Stimulated activated naive CD4-positive, alpha-beta T cell treated with Interleukin-2 at 50 U/mL for 16 hours (primary cell): ENCODE measurements at places on chromosomes 1 and 21.

GRCh38 chr1:27292106-27292505 is 29.9 kb upstream of the TMEM222 start:
- DNase-seq = no peak

DNA sequence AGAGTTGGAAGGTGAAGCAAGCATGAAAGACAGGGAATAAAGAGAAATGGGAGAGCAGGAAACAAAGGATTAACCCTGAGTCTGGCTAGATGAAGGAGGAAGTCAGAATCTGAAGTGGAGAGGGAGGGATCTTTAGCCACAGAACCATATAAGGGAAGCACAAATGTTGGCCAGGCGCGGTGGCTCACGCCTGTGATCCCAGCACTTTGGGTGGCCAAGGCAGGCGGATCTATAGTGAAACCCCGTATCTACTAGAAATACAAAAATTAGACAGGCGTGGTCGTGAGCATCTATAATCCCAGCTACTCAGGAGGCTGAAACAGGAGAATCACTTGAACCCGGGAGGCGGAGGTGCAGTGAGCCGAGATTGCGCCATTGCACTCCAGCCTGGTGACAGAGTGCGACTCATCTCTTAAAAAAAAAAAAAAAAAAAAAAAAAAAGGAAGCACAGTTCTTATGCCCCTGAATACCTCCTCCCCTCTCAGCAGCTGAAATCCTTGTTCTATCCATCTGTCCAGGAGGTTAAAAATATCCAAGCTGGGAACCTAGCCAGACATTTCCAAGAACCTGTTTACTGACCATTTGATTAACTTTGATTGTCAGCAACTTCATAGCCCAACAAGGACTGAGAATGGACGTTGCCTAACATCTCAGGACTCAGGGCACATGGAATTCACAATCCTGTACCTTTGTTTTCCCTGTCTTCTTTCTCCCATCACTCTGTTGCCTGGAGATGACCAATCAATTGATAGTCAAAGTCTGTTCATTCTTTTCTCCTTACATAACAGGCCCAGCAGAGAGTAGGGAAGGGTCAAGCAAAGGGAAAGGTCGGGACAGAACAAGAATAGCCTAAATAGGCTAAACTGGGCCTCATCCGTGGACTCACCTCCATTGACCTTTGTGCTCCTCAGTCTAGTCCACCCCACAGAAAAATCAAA is 10.6 kb downstream of the TXNIP start:
- DNase-seq = no peak

DNA sequence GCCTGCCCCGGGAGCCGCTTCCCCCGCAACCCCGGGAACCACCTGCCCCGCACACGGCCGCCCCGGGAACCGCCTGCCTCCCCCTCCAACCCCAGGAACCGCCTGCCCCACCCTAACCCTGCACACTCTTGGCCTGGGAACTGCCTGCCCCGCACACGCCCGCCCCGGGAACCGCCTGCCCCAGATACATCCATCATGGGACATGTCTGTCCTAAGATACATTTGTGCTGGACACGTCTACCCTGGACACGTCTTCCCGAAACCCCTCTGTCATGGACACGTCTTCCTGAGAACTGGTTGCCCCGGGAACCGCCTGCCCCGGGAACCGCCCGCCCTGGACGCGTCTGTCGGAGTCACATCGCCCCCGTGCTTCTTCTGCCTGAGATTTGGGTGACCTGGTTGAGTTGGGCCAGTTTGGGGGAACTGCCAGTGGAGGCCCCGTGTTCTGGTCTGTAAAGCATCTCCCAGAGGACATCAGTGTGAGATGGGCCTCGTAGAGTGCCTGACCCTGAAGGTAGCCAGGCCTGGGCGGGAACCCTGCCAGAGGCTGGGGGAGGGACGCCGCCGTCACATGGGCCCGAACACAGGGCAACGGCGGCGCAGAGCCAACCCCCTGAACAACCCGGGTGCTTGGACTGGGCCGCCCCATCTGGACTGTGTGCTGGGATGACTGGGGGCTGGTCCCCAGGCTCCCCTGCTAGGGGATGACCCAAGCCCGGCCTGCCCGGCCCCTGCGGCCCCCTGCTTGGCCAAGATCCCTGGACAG is 3.6 kb downstream of the PERM1 start:
- DNase-seq = no peak

- no peak for DNase-seq
Observed at GRCh38 chr1:220755309-220755708, 7.2 kb downstream of the MTARC2 start.

DNA sequence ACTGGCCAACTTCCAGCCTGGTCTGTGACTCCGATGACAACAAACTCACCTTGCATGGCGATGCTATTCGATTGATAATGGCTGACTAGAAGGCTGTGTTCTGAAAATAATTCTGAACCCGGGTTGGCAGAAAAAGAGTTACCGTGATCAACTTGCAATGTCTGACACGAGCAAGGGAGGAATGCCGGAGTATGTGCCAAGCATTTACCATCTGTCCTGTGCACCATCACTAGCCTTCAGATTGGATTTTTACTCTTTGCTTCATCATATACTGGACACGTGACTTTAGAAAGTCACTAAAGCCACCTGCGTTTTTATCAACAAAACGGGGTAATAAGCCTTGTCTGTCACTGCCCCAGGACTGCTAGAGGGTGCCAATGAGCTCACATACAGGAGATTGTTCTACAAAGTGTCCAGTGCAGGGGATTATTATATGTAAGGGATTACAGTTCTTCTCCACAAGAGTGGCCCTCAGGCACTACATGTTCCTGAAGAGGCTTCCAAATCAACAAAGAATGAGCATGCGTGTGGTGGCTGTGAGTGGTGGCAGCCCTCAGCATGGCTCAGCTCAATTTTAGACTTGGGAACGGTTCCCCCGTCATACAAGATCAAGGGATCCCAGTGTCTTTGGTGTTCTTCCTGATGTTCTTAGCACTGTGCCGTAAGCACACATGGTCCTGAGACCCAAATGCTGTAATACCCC is 35.8 kb downstream of the SSBP3 start:
- DNase-seq = no peak

DNA sequence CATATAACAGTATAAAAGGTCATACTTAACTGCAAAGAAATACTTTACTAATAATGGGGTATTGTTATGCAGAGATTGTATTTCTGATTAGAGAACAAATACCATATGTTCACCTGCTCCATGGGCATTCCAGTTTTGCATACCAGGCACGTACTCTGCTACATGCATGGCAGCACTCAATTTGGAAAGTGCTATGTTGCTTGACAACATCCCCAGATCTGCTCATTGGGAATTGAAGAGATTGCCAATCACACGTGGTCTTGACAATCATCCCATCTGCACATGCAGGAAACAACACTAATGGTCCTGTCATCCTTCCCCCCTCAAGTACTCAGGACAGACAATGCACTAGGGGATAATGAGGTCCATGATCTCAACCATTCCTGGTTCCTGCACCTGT is 63.4 kb upstream of the PDE4B start:
- no peak for DNase-seq

DNA sequence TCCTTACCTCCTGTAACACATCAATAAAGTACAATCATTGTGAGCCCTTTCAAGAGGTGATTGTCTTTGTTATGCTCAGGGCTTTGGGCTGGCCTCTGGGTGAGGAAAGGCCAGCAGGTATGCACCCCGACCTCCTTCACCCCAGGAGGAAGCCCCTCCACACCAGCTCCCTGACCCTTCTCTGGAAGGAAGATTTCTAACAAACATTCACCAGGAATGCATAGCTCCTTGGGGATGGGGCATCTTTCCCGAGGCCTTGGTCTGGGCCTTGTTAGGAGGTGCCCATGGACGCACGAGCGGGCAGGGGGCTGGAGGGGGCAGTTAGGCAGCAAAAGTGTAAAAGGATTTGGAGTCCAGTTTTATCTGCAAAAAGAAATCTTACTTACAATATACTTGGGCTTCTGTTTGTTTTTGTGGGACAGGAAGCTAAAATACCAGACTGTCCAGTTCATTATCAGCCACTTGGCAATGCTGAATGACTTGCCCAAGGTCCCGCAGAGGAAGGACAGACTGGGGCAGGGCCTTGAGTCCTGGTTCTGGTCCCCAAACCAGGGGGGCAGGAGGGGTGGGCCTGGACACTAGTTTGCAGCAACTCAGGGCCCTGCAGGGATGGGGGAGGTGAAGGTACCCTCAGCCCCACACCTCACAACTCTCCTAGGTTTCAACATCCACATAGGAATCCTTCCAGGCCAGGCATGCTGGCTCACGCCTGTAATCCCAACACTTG is 10.1 kb downstream of the ZC3H12A start:
- no peak for DNase-seq
